ENCODE measurements at places on chromosomes 2 and 18.

GRCh38 chr2:101473911-101474701 is 806 bp downstream of the RFX8 start:
- DNase-seq: peak; percentile 73

GRCh38 chr2:234005126-234005525 is 45.4 kb upstream of the SPP2 start:
- no peak for DNase-seq

- DNase-seq: no peak
These were observed 42.9 kb downstream of the QPCT start for GRCh38 chr2:37387148-37387835.

- DNase-seq: no peak
These were observed 28.4 kb downstream of the CPS1 start for GRCh38 chr2:210584834-210585233.

DNA sequence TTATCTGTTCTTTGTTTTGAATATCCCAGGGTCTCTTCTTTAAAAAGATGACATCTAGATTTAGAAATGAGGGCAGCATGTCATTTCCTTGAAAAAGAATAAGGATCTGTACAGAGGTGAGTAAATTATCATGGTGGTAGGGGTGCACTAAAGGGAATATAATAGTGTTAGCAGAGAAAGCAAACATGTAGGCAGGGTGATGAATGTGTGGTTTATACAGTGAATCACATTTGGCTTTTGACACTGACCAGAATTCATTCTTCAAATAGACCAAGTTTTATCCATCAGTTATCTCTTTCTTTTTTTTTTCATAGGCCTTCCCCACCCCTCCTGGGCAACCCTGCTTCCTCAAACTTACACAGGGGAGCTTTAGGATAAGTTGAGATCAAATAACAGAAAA is 184.5 kb upstream of the LRP1B start:
- no peak for DNase-seq

DNA sequence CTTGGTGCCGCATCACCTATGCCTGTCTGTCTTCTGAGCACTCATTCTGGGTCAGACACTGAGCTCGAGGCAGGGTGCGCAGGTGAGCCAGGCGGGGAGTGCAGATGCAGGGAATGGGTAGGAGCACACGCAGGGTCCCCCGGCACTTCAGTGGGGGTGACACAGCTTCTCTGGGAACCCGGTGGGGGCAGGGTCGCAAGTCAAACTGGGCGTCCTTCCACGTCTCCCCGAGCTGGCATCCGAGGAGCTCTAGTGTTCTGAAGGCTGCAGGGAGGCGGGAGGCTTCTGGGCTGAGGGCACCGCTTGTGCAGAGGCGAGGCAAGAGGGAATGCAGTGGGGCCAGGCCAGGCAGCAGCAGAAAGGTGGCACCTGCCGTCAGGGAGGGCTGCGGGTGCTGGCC is 86.0 kb downstream of the DGKD start:
- DNase-seq: peak; percentile 59

DNA sequence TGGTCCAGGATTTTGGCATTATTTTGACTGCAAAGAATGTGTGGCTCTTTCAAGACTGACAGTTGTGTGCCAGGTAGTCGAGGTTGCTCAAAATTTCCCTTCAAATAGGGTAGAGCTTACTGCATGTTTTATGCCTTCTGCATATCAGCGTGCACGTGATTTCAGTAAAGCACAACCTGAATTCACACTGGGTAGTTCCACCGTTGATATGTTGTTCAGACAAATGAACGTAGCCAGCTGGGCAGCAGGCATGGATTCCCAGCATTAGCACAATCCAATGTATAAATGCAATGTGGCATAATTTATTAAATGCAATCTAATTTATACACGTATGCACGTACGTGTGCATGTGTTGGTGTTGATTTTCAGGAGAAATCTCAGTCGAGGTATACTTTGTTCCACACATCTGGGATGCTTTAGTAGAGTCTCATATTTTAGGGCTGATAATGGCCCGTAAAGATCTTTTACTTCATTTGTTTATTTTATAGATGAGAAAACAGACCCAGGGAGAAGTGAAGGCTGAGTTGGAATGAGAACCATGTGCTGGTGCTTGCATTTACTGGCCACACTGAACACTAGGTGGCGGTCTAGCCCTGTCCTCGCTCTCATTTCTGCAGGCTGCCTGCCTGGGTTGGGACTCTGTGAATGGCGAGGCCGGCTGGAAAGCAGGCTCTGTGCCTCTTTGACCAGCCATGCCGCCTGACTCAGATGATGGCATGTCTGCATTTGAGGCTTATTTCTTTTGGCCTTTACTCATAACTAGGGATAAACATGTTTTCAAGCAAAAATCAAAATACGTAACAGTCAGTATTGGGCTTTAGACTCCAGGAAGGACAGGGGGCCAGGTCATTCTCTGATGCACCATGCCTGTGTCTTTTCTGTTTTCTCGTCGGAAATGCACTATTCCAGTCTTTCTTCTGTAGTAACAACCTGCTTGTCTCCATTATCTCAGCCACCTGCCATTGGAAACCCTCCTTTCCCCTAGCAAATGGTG is 120.4 kb downstream of the RNF144A start:
- peak; percentile 77 for DNase-seq

DNA sequence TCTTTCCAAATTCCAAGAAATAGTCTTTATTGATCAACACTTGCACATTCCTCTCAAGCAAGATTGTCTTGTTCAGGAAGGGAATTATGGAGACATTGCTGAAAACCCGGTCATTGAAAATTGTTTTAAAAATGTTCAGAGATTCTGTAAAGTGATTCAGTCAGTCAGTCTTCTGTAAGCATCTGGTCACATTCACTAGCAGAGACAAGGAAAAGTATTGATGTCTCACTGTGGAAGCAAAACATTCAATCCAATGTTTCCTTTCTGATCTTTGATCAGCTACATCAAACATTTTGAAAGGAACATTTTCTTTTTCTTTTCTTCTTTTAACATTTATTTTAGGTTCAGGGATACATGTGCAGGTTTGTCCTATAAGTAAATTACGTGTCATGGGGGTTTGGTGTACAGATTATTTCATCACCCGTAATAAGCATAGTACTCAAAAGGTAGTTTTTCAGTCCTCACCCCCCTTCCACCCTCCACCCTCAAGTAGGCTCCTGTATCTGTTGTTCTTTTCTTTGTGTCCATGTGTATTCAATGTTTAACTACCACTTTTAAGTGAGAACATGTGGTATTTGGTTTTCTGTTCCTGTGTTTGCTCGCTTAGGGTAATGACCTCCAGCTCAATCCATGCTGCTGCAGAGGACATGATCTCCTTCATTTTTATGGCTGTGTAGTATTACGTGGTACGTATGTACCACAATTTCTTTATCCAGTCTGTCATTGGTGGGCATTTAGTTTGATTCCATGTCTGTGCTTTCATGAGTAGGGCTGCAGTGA is 61.2 kb downstream of the CTNNA2 start:
- no peak for DNase-seq
